ENCODE measurements at places on chromosomes 13 and 19.
A peak's percentile ranks its signal among the peaks of the same experiment; 100 is the strongest.

GRCh38 chr13:30418717-30419459 is 3.4 kb upstream of the UBE2L5 start:
- no peak for DNase-seq

GRCh38 chr19:18086590-18087138 is at the start of gene IL12RB1:
IL12RB1 (minus strand) TSS chr19:18086934; CDS start chr19:18086823, 111 bp downstream.
- DNase-seq = peak; percentile 13

DNA sequence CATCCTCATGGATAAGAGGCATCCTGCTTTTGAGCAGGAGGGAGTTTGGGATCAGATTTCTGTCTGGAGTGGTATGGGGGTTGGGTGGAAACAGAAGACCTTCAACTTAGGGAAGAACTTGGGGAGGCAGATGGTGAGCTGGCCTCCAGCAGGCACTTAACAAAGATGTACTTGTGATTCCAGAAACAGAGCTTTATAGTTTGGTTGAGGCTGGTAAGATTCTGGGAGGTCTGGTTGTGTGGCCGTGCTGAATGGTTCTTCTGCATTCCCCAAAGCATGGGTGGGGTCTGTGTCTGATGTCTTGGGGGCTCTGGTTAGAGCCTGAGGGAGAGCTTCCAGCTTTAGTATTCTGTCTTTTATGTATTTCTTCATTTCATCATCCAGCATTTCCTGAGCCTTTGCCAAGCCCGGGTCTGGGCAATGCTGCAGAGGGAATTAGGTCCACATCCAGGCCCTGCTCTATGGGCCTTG is 4.8 kb downstream of the MEGF8 start:
- no peak for DNase-seq

GRCh38 chr19:38425222-38425809 is 703 bp downstream of the RASGRP4 start:
- DNase-seq = no peak

DNA sequence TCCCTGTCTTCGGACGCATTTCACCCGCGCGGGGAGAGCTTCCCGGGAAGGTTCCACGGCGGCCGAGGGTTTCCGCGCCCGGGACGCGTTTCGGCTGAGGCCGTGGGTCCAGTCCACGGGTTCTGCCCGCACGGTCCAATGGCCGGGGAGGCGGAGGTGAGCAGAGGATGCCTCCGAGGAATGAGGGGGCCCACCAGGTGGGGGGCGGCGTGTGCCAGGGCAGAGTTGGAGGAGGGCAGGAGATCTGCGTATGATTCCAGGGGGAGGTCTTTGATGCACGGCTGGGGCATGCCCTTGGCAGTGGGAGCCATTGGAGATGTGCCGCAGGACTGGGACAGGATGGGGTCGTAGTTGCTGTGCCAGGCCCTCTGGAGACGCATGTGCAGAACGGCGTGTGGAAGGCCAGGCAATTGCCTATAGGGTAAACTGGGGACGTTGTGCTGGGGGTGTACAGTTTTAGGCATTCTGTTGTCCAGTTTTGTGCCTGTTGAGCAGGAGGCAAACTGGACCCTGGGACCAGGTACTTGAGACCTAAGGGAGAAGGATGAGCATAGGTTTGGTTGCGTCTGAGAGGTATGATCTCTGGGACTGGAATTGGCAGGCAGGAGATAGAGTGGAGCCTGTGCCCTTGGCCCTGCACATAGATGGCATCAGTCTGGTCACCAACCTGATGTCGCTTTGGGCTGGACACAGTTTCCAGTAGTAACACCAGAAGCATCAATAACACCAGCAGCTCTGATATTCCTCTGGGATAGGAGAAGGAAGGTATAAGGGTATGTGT is 751 bp downstream of the ZNF584 start:
- DNase-seq = no peak

DNA sequence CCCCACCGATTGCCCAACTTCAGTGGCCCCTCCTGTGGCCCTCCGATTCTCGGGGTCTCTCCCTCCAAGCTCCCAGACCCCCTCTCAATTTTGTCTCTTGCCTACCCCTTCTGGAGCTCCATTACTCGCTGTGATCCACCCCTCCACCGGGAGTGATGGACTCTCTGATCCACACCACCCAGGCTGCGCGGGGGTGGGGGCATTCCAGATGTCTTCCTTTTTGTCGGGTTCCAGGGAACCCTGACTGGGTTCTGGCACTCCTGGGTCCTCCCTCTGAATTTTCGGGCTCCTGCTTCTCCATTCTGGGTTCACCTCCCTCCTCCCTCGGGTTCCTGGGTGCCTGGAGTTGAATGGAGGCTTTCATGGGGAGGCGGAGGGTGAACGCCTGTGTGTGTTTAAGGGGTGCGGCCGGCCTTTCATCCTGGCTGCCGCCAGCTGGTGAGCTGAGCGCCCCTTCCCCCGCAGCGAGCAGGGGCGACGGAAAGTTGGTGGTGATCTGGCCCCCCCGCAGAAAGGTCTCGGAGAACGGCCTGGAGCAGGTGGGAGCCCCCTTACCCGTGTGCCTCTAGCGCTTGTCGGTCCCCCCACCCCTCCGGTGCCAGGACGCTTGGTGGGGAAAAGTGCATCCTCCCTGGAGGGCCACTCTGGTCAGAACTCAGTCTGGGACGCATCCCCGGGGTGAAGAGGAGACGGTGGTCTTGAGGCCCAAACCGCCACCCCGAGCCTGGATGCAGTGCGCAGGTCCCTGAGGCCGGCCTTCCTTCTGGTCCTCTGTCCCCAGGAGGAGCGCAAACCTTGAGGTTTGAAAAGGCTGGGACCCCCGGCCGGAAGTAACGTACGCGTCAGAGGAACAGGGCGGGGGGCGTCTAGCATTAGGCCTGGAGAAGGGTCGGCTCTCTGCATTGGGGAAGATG is 1.6 kb downstream of the MISP3 start:
- DNase-seq = no peak

DNA sequence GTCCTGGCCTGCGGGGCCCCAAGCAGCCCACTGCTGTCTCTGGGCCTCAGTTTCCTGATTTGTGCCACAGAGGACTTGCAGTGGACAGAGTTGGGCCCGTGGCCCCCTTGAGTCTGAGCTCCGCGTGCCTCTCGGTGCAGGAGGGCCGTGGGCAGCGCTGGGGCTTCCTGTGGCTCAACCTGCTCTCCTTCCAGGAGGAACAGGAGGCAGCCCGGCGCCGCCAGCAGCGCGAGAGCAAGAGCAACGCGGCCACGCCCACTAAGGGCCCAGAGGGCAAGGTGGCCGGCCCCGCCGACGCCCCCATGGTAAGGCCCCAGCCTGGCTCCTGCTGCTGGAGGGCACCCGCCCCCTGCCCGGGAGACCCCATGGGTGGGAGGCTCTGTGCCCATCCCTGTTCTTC is 25.9 kb downstream of the PLEKHJ1 start:
- DNase-seq = no peak

- DNase-seq = no peak
Measured at GRCh38 chr19:16301999-16302694, 22.5 kb upstream of the KLF2 start.

- no peak for DNase-seq
Measured at GRCh38 chr13:56773148-56773547, 367.6 kb upstream of the PRR20A start.
